ENCODE measurements at places on chromosomes 2 and 18. TPM values are rescaled to one million over a fixed set of nuclear protein-coding genes. Genes with fewer than 3 reads are reported as not detected.

DNA sequence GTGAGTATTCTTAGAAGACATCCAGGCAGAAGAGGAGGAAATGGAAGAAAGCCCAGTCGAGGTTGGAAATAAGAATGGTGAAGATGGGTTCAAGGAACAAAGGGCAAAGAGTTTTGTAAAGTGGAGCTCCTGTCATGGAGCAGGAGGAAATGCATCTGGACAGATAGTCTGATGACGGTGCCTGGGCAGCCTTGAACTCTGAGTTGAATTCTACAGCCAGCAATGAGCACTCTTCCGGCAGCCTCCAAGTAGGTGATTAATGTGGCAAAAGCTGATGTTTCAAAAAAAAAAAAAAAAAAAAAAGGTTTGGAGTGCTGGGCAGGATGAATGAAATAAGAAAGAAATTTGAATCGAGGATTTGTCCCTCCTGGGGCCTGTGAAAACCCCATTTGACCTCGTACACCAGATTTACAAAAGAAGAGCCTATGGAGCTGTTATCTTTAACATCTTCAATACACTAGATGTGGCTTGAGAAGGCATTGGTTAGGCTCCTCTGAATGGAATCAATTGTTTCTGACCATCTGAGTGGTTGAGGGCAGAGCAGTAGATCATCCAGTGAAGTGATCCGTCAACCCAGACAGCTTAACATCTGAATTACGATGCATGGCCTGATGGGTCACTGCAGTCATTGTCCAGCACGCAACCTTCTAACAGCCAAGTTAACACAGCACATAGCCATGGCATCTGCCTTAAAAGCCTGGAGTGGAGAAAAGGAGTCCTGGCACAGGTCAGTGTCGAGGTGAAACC is 449.7 kb downstream of the TXNL1 start:
- no peak overlapping the region for H3K4me3 ChIP-seq
- no peaks in the 10 kb centered on the region for H3K36me3 ChIP-seq
- DNase-seq: no peak

Gene ALKAL2
- polyA plus RNA-seq: 4.4 TPM

DNA sequence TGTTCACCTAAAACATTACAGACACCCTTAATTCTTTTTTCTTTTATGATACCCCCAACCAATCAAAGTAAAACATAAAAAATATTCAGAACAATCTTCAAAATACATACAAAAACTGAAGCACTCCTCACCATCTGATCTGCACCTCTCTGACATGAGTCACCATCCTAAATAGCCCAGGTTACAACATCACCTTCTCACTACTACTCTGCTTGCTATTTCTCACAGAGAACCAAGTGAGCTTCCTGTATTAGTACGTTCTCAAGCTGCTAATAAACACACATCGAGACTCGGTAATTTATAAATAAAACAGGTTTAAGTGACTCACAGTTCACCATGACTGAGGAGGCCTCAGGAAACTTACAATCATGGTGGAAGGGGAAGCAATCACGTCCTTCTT is 183.5 kb downstream of the CBLN2 start:
- no peaks in the 10 kb centered on the region for H3K27me3 ChIP-seq
- DNase-seq: no peak
- no peak overlapping the region for H3K4me3 ChIP-seq
- no peaks in the 10 kb centered on the region for H3K36me3 ChIP-seq
- no peaks in the 10 kb centered on the region for H3K4me1 ChIP-seq
- H3K27ac ChIP-seq: no peak overlapping the region

GRCh38 chr18:60826346-60826745 is 453.8 kb upstream of the MC4R start:
- no peak overlapping the region for H3K4me3 ChIP-seq
- H3K27me3 ChIP-seq: no peaks in the 10 kb centered on the region
- H3K27ac ChIP-seq: no peak overlapping the region

GRCh38 chr18:5584746-5585417 is 41.1 kb upstream of the EPB41L3 start:
- no peak overlapping the region for H3K27ac ChIP-seq
- no peak for DNase-seq
- no peaks in the 10 kb centered on the region for H3K4me1 ChIP-seq
- no peak overlapping the region for H3K4me3 ChIP-seq
- H3K27me3 ChIP-seq: no peaks in the 10 kb centered on the region

GRCh38 chr2:27297195-27297594 is 11.1 kb downstream of the UCN start:
- no peak overlapping the region for H3K27ac ChIP-seq
- peaks cover 3% of the 10 kb centered on the region for H3K27me3 ChIP-seq
- DNase-seq: no peak
- H3K4me1 ChIP-seq: peaks cover 10% of the 10 kb centered on the region
- H3K4me3 ChIP-seq: no peak overlapping the region
